ENCODE measurements at places on chromosomes 7 and 10. TPM values are rescaled to one million over a fixed set of nuclear protein-coding genes. Genes with fewer than 3 reads are reported as not detected.

DNA sequence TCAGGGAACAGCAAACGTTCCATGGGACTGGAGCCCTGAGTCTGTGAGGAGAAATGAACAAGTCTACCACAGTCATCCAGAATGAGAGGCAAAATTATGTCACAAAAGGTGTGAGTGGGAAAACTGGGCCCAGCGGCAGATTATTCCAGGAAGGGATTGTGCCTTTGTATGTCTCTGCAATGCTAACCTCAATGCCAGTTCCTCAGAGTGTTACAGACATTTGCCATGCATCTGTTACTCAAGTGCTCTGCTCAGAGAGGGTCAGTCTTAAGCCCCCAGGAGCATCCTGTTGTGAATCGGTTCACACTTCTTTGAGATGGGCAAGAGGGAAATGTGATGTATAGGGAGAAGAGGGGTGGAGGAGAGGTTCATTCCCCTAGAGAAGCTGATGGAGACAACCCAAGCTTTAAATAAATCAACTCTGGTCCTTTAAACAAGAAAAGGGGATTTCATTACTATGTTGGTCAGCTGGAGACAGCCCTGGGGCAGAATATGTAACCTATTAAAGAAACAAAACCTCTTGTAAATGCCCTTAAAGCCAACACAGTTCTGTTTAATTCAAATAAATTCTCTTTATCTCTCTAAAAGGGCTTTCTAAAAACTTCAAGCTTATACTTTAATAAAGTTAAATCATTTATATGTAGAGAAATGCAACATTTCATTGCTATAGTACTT lies 85.9 kb upstream of the GRB10 start:
- H3K4me1 ChIP-seq = no peaks in the 10 kb centered on the region
- no peak for DNase-seq
- no peak overlapping the region for H3K4me3 ChIP-seq
- no peaks in the 10 kb centered on the region for H3K27me3 ChIP-seq
- H3K36me3 ChIP-seq = no peaks in the 10 kb centered on the region

- H3K27me3 ChIP-seq = no peaks in the 10 kb centered on the region
- no peaks in the 10 kb centered on the region for H3K4me1 ChIP-seq
- H3K27ac ChIP-seq = no peak overlapping the region
- no peak for DNase-seq
- no peak overlapping the region for H3K4me3 ChIP-seq
- no peaks in the 10 kb centered on the region for H3K36me3 ChIP-seq
Measured at GRCh38 chr10:88500656-88501055, 82.5 kb downstream of the RNLS start.

GRCh38 chr7:129713544-129713943 lies 102.0 kb downstream of the NRF1 start:
- H3K27ac ChIP-seq = no peak overlapping the region
- H3K27me3 ChIP-seq = no peaks in the 10 kb centered on the region
- H3K4me1 ChIP-seq = no peaks in the 10 kb centered on the region
- peaks cover 50% of the 10 kb centered on the region for H3K36me3 ChIP-seq

- H3K4me1 ChIP-seq = peaks cover 3% of the 10 kb centered on the region
- DNase-seq = no peak
- H3K27ac ChIP-seq = no peak overlapping the region
- no peak overlapping the region for H3K4me3 ChIP-seq
Measured at GRCh38 chr7:148230883-148231282, 359.7 kb upstream of the C7orf33 start.

DNA sequence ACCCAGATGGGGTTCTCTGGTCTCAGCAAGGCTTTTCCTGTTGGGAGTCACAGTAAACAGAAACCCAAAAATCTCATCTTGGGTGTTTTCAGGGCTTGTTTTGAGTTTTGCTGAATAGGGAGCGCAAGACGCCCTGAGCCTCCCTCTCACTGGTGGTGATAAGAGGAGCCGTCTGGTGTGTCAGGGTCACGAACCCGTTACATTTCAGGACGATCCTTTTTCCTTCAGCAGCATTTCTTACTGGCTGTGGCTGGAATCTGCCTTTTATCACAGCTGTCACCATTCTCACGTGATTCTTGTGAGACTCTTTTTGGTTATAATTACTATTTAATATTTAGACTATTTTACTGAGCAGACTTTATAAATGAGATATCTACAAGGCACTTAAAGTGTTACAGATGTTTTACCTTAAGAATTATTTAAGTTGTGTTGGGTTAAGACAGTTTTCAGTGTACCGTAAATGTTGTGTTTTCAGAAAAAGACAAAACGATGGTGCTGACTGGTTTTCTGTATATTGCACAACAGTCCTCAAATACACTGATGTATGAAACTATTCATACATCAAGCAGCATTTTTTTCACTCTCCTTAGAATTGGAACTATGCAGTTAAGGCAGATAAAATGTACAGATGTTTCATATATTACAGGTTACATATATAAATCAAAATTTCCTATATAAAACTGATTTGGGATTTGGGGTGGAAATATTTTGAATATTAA lies 2.2 kb upstream of the GET4 start:
- H3K27ac ChIP-seq = peak overlapping the region; percentile 42
- peaks cover 47% of the 10 kb centered on the region for H3K4me1 ChIP-seq
- DNase-seq = no peak
- no peaks in the 10 kb centered on the region for H3K27me3 ChIP-seq
- no peak overlapping the region for H3K4me3 ChIP-seq

The ELAPOR2 gene
- total RNA-seq = 7.1 TPM

DNA sequence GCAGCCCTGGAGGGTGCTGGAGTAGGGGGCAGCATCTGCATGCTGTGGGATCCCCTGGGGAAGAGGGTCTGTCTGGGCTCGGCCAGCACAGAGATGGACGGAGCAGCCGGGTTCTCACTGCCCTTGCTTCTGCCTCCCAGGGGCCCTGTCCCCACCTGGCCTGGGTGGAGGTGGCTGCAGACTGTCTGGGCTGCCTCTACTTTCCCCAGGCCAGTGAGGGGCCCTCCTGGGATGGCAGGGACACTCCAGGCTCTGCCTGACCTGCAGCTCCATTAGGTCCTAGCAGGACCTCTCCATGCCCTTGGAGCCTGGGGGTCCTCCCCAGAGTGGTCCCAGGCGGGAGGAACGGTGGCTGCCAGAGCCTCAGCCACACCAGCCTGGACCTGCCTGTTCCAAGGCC lies 63.7 kb downstream of the PWWP2B start:
- no peak overlapping the region for H3K27ac ChIP-seq
- H3K27me3 ChIP-seq = peaks cover 6% of the 10 kb centered on the region
- no peak overlapping the region for H3K4me3 ChIP-seq
- DNase-seq = no peak
- H3K36me3 ChIP-seq = no peaks in the 10 kb centered on the region

The CDK13 gene
- 52.8 TPM for total RNA-seq

The PDLIM1 gene
- 6.1 TPM for total RNA-seq

GRCh38 chr7:117176206-117176605 lies 146.7 kb downstream of the WNT2 start:
- H3K27me3 ChIP-seq = no peaks in the 10 kb centered on the region
- no peak for DNase-seq
- no peaks in the 10 kb centered on the region for H3K4me1 ChIP-seq

GRCh38 chr10:127802531-127803095 lies 65.6 kb downstream of the FOXI2 start:
- H3K4me1 ChIP-seq = no peaks in the 10 kb centered on the region
- no peak overlapping the region for H3K27ac ChIP-seq
- H3K36me3 ChIP-seq = no peaks in the 10 kb centered on the region
- H3K4me3 ChIP-seq = no peak overlapping the region
- DNase-seq = no peak

The GPR26 gene
- not detected for total RNA-seq

The HOXA10 gene
- 21.2 TPM for total RNA-seq

The ZPBP gene
- total RNA-seq = not detected

The ZNF804B gene
- under 0.01 TPM for total RNA-seq

The SMKR1 gene
- total RNA-seq = not detected

DNA sequence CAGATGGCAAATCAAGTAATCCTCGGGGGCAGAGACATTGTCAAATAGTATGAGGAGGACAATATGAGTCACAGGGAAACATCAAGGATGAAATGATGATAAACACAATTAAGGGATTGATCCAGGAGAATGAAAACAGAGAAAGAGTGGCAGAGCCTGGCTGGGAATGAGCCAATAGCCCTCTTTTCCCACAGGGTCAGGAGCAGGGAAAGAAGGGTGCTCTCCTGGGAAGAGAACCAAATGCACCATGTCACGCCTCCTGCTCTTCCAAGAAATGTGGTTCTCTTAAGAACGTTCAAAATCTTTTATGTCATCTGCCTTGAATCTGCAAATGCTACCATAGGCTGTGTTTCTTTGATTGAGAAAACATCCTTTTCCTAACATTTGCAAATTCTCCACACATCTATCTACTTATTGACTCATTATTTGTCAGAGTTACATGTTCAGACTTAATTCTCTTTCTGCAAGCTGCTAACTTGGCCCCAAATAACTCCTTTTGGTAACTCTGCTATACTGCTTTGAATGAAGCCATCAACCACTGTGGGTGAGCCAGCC lies 50.6 kb downstream of the HIPK2 start:
- H3K27me3 ChIP-seq = no peaks in the 10 kb centered on the region
- peaks cover 13% of the 10 kb centered on the region for H3K4me1 ChIP-seq
- no peak overlapping the region for H3K4me3 ChIP-seq
- no peak overlapping the region for H3K27ac ChIP-seq

GRCh38 chr10:104323085-104323484 lies 15.2 kb downstream of the ITPRIP start:
- no peak overlapping the region for H3K4me3 ChIP-seq
- peaks cover 82% of the 10 kb centered on the region for H3K4me1 ChIP-seq
- H3K36me3 ChIP-seq = peaks cover 9% of the 10 kb centered on the region
- H3K27me3 ChIP-seq = no peaks in the 10 kb centered on the region
- H3K27ac ChIP-seq = peak overlapping the region; percentile 67

The SPAG6 gene
- total RNA-seq = 4.6 TPM

The LIPN gene
- not detected for total RNA-seq

The HMX2 gene
- not detected for total RNA-seq

DNA sequence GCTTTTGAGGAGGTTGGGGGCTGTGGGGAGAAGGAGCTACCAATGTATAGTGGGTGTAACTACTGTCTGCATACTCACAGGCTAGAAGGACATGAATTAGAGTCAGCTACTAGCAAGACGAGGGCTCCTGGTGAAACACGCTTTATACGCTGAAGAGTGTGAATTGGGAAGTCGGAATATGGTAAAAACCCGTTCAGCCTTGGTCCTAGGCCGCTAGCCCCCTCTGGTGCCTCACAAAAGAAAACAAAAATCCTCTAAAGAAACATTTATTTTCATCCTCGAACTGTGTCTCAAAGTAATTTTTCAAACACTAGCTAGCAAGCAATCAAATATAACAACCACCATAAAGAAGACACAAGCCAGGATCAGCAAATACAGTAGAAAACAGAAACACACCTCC lies 338.1 kb upstream of the SEMA3C start:
- H3K27me3 ChIP-seq = no peaks in the 10 kb centered on the region
- no peak overlapping the region for H3K27ac ChIP-seq
- DNase-seq = peak; percentile 43
- H3K4me3 ChIP-seq = no peak overlapping the region
- H3K36me3 ChIP-seq = no peaks in the 10 kb centered on the region

DNA sequence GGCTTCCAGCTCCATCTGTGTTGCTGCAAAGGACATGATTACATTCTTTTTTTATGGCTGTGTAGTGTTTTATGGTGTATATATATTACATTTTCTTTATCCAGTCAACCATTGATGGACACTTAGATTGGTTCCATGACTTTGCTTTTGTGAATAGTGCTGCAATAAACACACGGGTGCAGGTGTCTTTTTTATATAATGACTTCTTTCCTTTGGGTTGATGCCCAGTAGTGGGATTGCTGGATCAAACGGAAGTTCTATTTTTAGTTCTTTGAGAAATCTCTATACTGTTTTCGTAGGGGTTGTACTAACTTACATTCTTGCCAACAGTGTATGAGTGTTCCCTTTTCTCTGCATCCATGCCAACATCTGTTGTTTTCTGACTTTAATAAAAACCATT lies 189.7 kb downstream of the ACTR3B start:
- DNase-seq = no peak
- no peaks in the 10 kb centered on the region for H3K36me3 ChIP-seq
- no peak overlapping the region for H3K27ac ChIP-seq
- H3K4me1 ChIP-seq = no peaks in the 10 kb centered on the region
- H3K4me3 ChIP-seq = no peak overlapping the region

DNA sequence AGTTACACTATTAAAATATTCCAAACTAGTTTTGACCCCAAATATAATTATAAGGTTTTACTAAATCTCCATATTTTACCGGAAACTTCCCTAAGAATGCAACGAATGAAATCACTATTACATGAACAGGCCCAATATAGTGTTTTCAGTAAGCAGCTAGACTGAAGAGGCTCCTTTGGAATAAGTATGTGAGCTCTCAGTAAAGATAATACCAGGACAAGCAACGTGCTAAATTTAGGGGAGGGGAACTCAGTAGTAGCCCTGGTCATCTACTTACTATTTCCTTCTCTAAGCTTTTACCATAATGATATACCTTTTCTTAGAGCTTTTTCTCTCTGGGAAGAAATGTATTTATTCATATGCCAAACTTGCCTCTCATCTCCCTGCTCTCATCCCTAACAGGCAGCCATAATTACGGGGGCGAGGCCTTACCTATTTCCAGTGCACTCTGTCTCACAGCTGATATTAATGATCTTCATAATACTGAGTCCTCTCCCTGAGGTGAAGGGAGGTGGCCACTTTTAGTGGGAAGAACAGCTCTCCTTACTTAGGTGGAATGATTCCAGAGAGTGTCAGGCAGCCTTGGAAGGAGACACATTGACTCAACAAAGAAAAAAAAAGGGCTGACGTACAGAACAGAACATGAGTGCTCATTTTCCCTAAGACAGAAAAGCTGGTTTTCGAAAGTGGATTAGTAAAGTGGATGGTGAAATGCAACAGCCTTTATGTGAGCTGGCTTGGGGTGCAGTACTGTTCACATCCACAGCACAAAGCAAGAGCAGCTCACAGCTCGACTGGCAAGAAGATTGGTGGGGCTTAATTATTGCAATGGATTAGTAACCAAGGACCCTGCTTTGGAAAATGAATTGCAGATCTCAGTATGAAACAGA lies 165.4 kb downstream of the GLI3 start:
- H3K36me3 ChIP-seq = peaks cover 7% of the 10 kb centered on the region
- no peak overlapping the region for H3K4me3 ChIP-seq
- H3K27ac ChIP-seq = no peak overlapping the region
- peaks cover 2% of the 10 kb centered on the region for H3K4me1 ChIP-seq

DNA sequence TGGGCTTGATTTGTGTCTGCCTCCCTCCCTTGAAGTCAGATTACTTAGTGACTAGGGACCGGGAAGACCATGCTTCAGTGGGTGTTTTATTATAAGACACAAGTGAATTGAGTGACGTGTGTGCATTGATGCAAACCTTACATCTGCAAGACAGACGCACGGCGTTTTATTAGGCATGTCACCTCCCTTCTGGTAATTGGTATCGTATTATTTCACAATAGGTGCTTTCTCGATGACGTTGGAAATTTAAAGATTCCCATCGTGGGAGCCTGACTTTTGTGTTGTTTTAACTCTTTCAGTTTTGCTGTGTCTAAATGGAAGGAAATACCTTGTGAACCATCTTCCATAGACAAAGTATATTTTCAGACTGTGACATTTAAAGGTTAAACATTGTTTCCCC lies 132.6 kb downstream of the INSYN2A start:
- H3K4me1 ChIP-seq = no peaks in the 10 kb centered on the region
- H3K27me3 ChIP-seq = no peaks in the 10 kb centered on the region
- H3K27ac ChIP-seq = no peak overlapping the region
- H3K36me3 ChIP-seq = peaks cover 47% of the 10 kb centered on the region
- no peak overlapping the region for H3K4me3 ChIP-seq
- no peak for DNase-seq

GRCh38 chr7:97130417-97131139 lies 13.1 kb downstream of the SDHAF3 start:
- H3K4me3 ChIP-seq = no peak overlapping the region
- DNase-seq = no peak
- no peaks in the 10 kb centered on the region for H3K27me3 ChIP-seq
- no peak overlapping the region for H3K27ac ChIP-seq
